Activated T-helper 1 cell treated with Interleukin-2 at 50 U/mL for 16 hours (primary cell): ENCODE measurements at places on chromosomes 11 and 22.

GRCh38 chr11:8813658-8814057 lies 97.3 kb upstream of the AKIP1 start:
- DNase-seq: no peak

DNA sequence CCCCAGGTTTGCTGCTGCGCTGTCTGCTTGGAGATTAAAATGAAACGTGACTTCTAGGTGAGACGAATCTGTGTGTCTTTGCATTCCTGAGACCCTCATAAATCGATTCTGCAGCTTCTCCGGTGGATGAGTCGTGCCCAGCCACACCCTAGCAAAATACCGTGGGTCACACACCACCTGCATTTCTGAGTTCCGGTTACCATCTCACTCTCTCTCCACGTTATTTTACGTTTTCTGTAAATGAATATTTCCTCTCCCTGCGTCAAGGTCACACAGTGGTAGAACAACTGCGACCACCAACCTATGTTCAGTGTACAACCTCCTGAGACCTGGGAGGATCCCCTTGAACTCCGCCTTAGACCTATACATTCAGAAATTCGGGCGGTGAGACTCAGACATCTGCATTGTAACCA lies 1.1 kb downstream of the YWHAH start:
- DNase-seq: no peak

DNA sequence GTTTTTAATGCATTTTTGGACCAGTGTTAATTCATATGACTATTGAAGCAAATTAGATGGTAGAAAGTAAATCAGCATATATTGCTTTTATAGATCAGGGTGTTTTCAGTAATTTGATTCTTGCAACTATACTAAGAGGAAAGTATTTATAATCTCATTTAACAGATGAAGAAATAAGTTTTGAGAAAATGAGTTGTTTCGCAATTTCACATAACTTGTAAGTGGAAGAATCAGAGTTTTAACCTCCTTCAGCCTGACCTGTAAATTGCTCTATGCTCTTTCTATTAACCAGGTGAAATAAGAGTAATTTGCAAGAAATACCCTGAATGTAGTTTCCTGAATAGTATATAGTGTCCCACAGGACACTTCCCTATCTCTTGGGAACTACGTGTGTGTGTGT lies 1106.8 kb upstream of the RAG2 start:
- no peak for DNase-seq

DNA sequence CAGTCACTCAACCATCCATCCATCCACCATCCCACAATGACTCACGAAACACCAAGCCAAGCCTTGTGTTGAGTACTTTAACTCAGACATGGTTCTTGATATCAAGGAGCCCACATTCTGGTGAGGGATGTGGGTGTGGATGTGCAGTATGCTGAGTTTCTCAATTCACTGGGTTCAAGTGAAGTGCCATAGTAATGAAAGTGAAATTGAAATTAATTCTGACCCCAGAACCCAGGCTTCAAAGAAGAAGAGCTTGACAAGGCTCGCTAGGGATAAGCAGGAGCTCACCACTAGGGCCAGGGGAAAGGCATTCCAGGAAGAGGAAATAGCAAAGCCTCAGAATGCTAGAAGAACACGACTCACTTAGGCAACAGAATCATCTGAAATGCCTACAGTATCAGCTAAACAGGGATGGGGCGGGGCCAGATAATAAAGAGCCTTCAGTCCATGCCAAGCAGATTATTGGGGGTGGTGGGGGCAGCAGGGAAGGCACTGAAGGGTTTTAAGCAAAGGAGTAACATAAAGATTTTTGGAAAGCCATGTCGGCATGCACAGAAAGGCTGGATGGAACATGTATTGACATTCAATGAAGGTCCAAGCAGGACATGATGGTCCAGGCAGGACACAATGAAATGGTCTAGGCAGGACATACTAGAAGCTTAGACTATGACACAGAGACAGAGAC lies 37.2 kb downstream of the RTL6 start:
- DNase-seq: no peak

DNA sequence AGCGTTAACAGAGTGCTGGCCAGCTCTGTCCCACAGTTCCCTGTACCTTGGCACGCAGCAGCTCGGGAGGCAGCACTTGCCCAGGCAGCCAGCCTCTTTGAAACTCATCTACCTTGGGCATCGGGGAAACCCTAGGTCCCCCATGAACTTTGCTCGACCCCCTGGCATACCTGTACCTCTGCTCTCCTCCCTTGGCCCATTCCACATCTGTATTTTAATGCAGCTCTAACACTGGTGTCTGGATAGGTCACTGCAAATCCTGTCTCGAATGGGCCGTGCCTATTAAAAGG lies 304.1 kb downstream of the TBC1D22A start:
- DNase-seq: no peak

- DNase-seq: peak; percentile 62
Measured at GRCh38 chr11:3824714-3825472, 15.9 kb downstream of the RHOG start.

DNA sequence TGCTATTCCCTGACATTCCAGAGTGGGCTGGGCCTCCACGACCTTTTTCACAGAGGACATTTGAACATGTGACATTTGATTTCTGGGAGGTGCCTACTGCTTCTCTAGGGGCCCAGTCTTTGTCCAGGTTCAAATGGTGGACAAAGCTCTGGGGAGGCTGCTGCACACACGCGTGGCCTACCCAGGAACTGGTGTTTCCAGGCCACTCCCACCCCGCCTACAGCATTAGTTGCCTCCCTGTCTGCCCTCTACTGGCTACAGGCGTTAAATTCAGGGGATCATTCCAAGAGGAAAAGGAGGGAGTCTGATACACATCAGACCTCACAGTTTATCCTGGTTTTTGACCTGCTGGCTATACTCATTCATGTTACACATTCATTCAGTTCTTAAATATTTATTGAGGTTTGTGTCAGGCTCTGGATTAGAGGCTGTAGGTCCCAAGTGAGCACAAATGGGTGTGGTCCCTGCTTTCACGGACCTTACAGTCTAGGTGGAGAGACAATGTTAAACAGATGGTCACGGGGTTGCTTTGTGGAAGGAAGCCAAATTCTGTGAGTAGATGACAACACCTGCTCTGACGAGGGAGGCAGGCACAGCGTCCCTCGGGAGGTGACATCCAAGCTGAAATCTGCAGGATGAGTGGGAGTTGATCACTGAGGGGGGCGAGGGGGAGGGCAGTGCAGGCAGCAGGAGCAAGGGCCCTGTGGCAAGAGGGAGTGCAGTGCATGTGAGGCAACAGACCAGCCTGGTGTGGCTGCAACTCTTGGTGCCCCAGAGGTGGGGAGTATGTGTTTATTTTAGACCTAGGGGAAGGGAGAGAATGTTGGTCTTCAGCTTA lies 11.8 kb downstream of the TUB start:
- no peak for DNase-seq

DNA sequence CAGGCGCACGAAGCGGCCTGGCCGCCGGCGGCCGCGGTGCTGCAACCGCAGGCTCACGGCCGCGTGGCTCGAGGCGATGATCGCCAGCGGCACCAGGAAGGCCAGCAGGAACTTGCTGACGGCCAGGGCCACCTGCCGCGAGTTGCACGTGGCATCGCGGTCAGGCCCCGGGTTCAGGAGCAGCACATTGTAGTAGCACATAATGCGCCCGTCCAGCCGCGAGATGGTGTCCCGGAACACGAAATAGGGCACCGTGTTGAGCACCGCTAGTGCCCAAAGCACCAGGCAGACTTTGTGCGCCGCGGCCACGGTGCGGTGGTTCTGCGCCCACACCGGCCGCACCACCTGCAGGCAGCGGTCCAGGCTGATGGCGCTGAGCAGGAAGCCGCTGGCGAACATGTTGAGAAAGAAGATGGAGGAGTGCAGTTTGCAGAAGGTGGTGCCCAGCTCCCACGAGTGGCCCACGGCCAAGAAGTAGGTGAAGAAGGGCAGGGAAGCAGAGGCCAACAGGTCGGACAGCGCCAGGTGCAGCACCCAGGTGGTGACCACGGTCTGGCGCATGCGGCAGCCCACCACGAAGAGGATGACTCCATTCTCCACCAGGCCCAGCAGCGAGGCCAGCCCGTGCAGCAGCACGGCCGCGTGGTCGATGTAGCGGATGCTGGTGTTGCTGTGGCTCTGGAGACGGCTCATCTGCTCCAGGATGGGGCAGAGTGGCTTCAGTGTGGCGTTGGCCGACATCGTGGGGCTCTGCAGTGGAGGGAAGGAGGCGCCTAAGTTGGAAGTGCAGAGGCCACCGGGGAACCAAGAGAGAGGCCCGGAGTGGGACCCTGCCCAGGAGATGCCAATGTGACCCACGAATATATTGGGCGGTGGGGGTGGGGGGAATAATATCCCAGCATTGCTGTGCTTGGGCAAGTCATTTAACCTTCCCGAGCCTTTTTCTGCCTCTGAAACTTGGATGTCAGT lies 2.5 kb downstream of the PTGDR2 start:
- DNase-seq: no peak

- DNase-seq: no peak
Measured at GRCh38 chr11:118442908-118443589, 6.8 kb downstream of the KMT2A start.

DNA sequence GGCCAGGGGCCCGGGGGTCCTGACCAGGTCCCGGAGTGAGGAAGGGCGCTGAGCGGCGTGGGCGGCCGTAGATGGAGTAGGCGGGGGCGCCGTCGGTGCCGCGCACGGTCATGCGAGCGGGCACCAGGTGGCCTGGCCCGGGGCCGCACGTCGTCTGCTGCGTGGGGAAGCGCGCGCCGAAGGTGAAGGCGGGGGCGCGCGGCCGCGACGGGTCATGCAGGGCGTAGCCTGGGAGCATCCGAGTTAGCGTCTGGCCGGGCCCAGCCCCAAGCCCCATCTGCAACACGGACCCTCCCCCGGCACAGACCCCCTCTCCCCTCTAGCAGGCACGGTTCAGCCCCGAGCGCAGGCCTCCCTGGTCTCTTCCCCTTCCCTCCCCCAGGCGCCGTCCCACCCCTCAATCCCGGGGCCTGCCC lies 1.7 kb upstream of the TYMP start:
- DNase-seq: no peak

DNA sequence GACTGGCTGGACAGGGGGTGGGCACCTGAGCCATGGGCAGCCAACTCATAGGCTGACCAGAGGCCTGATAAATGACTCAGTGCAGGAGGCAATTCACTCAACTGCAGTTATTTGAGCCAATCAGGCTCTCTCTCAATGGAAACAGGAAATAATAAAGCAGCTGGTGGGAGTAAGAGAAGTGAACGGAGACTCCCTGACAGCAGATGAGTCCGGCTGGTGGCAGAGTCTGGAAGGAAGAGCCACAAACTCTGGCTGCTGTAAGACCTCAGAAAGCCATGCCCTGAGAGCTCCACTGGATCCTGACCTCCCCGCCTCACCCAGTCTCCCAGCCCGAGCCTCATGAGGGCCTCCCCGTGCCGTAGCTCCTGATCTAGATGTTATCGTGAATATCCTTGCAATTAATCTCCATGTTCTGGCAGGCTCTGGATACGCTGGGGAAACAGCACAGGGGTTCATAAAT lies 69.8 kb downstream of the TRIM29 start:
- no peak for DNase-seq

GRCh38 chr11:111176603-111177002 lies 68.9 kb upstream of the POU2AF2 start:
- no peak for DNase-seq

- peak; percentile 39 for DNase-seq
Measured at GRCh38 chr22:23119494-23120414, 22.0 kb downstream of the RSPH14 start.

DNA sequence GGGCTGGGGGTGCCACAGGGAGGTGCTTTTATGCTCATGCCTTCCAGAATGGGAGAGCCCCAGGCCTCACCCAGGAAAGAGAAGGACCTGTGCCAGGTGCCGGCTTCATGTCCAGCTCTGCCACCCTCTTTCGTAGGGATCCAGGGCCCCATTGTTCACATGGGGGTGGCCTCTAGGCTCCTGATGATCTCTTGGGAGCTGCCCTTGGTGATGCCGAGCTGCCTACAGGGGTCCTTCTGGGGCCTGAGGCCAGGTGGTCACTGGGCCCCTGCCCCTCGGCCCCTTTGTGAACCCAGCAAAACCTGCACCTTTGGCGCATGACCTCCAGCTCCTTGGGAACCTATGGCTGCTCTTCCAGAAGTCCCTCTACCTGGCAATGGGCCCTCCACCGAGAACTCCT lies 41.4 kb upstream of the SMIM38 start:
- no peak for DNase-seq

GRCh38 chr22:44924710-44925109 lies 85.1 kb downstream of the PHF21B start:
- DNase-seq: no peak

GRCh38 chr11:47156333-47156732 lies 20.3 kb downstream of the ARFGAP2 start:
- DNase-seq: no peak
